ENCODE measurements at places on chromosomes 12 and 14.

GRCh38 chr14:83006121-83006670, 1472.5 kb upstream of the SEL1L start:
- no peak for DNase-seq

DNA sequence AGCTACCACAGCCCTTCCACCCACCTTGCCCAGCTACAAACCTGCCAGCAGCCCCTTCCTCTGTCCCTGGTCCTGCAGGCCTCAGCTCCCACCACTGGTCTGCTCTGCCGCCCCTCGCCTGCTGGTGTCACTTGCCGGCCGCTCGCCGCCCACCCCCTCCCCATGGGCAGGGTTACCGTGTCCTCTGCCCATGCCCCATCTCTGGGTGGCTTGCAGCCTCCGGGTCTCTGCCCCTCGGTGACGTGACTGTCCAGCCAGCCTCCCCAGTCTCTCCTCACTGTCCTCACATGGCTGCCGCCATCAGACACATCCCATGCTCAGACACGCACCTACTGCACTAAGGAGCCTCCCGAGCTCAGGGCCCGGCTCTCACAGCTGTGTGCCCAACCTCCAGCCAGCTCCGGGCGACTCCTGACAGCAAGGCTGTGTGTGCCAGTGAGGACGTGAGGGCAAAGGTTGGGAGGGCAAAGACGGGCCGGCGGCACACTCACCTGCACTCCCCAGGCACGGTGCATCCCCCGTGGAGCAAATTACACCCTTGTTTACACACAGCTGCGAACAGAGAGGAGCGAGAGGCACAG, 13.4 kb downstream of the JAG2 start:
- no peak for DNase-seq

DNA sequence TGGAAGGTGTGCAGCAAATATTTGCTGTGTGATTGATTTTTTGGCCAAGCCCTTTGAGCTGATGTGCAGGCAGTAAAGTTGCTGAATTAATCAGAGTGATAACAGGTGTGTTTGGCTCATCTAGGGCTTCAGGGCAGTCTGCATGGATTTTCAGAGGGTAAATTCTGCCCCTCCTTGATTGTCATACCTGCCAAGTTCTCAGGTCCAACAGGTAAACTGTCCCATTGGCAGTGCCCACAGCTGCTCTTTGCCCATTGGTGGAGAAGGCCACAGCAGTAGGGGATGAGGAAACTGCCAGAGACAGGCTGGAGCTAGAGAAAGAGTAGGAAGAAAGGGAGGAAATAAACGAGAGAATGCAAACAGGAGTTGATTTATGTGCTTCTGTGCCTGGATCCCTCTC, 33.6 kb downstream of the TEP1 start:
- no peak for DNase-seq

DNA sequence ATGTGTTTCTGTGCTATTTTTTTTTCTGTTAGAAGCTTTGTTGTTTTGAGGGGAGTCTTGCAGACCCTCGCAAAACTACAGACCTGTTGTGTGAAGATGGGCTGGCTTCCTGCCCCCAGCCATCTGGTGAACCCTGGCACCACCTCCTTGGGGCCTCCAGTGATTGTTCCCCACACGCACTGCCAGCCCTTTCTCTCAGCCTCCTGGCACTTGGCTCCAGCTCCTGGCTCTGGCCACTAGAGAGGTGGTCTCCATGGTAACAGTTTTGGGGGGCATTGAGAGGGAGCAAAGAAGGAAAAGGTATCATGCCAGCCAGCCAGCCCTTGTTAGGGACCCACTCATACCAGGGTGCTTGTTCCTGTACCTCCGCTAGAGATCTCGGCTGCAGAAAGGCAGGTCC, 176.4 kb upstream of the RPH3A start:
- no peak for DNase-seq

DNA sequence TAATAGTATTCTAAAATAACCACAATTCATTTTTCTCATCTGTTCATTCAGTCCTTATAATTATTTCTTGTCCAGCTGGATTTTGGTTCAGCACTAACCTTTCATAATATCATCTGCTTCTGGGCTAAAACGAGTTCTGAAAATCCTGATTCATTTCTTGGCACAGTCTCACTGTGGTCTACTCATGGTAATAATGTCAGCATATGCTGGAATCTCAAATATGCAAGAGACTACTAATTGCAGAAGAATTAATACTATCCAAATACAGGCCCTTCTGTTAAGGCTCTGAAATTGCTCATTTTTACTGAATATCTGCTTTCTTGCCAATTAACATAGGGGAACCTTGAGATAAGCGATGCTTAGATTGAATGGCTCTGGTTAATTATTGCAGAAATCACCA, 597.1 kb downstream of the RPL10L start:
- no peak for DNase-seq

GRCh38 chr14:99852578-99852977, 59.4 kb downstream of the EML1 start:
- DNase-seq: no peak

- DNase-seq: no peak
Measured at GRCh38 chr14:24958271-24958670, 91.7 kb downstream of the STXBP6 start.

DNA sequence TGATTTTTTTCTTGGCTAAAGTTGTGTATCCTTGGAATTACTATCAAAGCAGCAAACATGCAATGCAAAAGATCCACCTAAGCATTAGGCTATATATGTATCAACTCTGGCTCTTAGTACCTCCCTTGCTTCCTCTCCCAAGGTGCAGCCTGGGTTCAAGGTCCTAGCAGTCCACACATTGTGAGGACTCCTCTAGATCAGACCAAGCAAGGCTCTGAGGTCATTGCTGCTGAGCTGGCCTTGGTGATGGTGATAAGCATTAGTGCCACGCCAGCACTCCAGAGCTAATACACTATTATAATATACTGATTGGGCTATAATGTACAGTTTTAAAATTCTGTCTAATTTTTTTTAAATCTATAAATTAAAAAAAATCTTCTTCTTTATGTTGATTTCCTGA, 196.9 kb upstream of the BTG1 start:
- DNase-seq: no peak

- DNase-seq: no peak
Measured at GRCh38 chr12:15650399-15651128, 138.6 kb downstream of the EPS8 start.

- DNase-seq: no peak
Measured at GRCh38 chr12:67414011-67414715, 145.0 kb downstream of the CAND1 start.

GRCh38 chr14:33210311-33210710, 271.6 kb downstream of the NPAS3 start:
- no peak for DNase-seq

DNA sequence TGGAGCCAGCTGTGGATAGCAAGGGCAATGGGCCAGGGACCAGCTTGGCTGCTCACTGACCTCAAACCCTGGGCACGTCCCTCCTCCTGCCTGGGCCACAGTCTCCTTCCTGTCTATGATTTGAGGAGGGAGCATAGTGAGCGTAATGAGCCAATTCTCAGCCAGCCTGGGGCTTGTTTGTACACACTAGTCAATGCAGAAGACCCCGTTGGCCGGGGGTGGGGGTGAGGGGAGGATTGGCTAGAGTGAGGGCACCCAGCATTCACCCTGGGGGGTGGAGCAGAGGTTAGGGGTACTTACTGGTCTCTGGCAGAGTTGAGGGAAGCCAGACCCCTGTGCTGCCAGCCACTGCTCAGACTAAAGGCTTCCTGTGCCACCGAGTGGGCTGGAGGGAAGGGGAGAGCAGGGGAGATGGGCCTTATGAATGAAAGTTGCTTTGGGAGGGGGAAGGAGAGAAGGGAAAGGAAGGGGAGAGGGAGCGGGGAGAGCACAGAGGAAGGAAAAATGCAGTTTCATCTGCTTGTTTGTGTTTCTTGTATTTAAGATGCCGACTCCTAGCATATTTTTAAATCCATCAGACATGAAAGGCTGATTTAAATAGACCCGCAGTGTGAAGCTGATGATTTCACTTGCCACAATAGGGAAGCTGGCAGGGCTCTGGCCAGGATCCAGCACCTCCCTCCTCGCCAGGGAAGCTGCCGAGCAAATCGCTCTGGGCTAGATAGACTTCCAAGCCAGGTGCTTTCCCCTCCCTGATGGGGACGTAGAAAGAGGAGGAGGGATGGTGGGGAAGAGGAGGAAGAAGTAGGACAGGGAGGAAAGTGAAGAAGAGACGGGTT, 114.0 kb downstream of the PRMT8 start:
- DNase-seq: no peak

DNA sequence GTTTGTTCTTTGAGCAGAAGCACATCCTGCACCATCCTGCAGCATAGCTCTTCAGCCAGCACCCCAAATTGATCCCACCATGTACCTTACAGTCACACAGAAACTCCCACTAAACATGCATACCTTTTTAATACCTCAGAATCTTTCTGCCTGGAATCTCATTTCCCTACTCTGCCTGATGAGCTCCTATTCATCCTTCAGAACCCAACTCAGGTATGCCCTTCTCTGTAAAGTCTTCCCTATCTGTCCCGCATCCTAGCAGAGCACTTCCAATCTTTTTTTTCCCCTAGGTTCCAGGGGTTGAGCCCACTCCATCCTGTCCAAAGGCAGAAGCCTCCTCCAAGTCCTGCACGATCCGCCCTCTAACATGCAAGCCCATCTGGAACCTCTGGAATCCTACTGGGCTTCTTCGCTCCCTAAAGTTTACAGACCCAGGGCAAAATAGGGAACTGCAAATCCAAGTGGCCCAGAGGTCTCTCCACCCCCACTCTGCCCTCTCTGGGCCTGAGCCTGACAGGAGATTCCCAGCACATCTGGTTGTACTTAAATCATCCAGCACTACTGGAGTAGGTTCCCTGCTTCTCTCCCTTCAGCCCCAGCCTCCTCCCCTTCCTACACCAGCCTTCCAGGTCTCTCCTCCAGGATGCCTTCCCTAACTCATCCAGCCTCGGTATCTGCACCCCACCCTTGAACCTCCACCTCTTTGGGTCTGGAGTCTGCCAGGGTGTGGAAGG, 4.1 kb upstream of the FIGNL2 start:
- DNase-seq: no peak

DNA sequence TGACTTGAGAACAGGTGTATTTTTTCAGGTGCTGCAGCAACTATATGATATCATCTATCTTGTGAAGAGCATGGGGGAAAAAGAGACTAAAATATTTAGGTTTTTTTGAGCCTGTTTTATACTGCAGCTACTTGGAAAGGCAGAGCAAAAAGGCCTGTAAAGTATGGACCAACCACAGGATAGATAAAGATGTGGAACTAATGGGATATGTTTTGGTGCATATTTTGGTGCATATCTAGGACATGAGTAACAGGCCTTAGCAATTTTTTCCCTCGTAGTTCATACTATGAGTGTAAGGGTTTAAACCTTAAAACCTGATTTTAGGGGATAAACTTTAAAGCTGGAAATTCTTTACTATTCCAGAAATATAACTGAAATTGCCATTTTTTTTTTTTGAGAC, 6.0 kb upstream of the GTSF1 start:
- DNase-seq: no peak

GRCh38 chr12:54431911-54432814, 13.1 kb upstream of the ITGA5 start:
- peak; percentile 52 for DNase-seq

- DNase-seq: no peak
Measured at GRCh38 chr12:80313209-80313608, 130.8 kb upstream of the PTPRQ start.

DNA sequence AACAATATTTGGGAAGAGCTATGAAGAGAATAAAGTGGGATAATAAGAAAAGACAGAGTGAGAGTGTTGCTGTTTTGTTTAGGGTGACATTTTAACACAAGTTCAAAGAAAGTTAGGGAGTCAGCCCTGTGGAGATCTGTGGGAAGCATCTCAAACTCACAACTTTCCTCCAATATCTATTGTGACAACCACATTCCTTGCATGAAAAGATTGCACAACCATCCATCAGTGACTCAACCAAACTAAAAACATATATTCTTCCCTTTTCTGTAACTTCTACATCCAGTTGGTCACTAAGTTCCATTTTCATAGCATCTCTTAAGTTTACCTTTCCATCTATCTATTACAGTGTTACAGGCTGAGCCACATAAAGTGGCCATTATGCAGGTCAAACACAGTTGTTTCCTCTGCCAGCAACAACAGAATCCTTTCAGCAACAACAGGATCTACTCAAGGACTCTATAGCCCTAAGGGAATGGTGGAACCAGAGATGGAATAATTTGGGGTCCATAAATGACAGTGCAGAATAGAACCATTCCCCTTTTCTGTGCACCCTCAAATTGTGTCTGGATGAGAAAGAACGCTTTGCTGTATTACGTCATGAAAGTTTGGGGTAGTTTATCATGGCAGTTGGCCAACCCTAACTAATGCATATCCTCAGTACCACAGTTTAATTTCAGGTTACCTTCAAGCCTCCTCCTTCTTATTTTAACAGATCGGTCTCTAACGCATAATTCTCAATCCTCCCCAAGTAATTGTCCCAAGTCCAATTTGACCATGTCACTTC, 118.8 kb downstream of the ST8SIA1 start:
- no peak for DNase-seq

GRCh38 chr12:47022296-47022695, 57.1 kb upstream of the PCED1B start:
- DNase-seq: no peak

DNA sequence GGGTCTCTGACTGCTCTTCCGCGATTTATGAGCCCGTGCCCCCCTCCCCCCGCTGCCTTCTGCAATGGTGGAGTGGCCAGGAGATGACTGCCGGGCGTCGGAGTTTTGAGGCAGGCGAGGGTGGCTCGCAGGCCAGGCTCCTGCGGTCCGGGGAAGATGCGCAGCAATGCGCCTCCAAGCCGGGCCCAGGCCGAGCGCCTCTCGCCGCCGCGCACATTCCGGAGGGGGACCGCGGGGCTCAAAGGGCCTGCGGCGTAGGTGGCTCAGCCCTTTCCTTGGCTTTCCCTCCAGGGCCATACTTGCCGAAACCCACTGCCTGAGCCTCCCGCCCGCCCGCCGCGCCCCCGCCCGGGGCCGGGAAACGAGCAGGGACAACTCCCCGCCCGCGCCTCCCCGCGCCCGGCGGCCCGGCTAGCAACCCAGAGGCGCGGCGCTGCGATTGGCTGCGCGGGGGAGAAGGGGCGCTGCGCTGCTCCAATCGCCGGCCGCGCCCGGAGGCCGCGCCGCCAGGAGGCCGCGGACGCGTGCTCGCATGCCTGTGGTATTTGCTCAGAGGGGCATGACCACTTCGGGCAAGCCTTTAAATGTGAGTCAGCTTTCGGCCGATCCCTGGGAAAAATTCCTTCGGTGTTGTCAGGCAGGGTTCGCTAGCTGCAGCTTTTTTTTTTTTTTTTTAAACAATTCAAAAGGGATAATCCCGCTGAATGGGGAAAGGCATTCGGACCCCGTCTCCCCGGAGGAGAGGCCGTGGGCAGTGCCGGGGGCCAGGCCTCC, 157.9 kb upstream of the PARP11 start:
- DNase-seq: peak; percentile 80

- no peak for DNase-seq
Measured at GRCh38 chr12:93146263-93146939, 217.3 kb upstream of the EEA1 start.

DNA sequence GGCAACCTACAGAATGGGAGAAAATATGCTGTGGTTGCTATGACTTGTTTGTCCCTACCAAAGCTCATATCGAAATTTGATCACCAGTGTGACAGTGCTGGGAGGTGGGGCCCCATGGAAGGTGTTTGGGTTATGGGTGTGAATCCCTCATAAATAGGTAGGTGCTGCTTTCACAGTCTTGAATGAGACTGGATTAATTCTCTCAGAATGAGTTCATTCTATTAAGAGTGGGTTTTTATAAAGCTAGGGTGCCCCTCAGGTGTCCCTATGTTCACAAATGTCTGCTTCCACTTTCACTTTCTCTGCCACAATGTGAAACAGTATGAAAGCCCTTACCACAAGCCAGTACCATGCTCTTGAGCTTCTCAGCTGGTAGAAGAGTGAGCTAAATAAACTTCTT, 133.5 kb downstream of the CPNE8 start:
- DNase-seq: peak; percentile 28
